Tongue (tissue), 3 donors: ENCODE measurements at places on chromosomes 16 and 17. TPM values are rescaled to one million over a fixed set of nuclear protein-coding genes. Genes with fewer than 3 reads are reported as not detected.

PPY gene
- total RNA-seq = not detected

HSD11B2 gene
- 7.8 TPM for total RNA-seq

GFAP gene
- 1.7 TPM for total RNA-seq

FBXW10 gene
- total RNA-seq = 0.31 TPM

SOX8 gene
- 55.6 TPM for total RNA-seq

C1QBP gene
- total RNA-seq = 108 TPM

RDM1 gene
- 1.6 TPM for total RNA-seq
